ENCODE measurements at places on chromosomes 12 and 14. TPM values are rescaled to one million over a fixed set of nuclear protein-coding genes. Genes with fewer than 3 reads are reported as not detected.

- no peak for DNase-seq
- no peak overlapping the region for H3K27ac ChIP-seq
- H3K4me1 ChIP-seq = peaks cover 7% of the 10 kb centered on the region
- no peak overlapping the region for H3K4me3 ChIP-seq
These were observed 196.1 kb downstream of the TTC6 start for GRCh38 chr14:37791384-37792036.

- H3K27me3 ChIP-seq = no peaks in the 10 kb centered on the region
- DNase-seq = no peak
- H3K4me1 ChIP-seq = no peaks in the 10 kb centered on the region
- H3K36me3 ChIP-seq = no peaks in the 10 kb centered on the region
- no peak overlapping the region for H3K4me3 ChIP-seq
These were observed 880.3 kb upstream of the FOXG1 start for GRCh38 chr14:27886256-27886655.

- H3K4me1 ChIP-seq = no peaks in the 10 kb centered on the region
- no peak for DNase-seq
- no peaks in the 10 kb centered on the region for H3K36me3 ChIP-seq
- no peak overlapping the region for H3K27ac ChIP-seq
These were observed 646.2 kb upstream of the FOXG1 start for GRCh38 chr14:28120391-28120790.

- DNase-seq = no peak
- no peak overlapping the region for H3K4me3 ChIP-seq
- no peak overlapping the region for H3K27ac ChIP-seq
- H3K27me3 ChIP-seq = no peaks in the 10 kb centered on the region
- no peaks in the 10 kb centered on the region for H3K36me3 ChIP-seq
These were observed 41.4 kb downstream of the LRCOL1 start for GRCh38 chr12:132568826-132569480.

DNA sequence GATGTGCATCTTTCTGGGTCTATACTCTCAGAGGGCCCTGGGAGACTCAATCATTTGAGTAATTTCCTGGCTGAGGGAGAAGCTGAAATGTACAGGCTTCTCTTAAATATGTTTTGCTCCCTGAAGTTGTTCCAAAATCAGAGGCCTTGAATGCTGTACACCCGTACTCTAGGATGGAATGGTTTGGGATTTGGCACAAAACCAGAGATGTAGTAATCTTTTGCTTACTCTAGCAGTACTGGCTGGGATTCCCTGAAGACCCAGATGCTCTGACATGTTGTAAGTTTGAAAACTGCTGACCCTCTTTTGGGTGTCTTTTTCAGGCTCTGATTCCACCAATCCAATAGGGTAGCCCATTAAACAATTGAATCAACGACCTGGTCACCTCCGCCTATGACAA lies 10.4 kb downstream of the ACACB start:
- H3K36me3 ChIP-seq = no peaks in the 10 kb centered on the region

GRCh38 chr12:19922717-19923116 lies 445.6 kb upstream of the PDE3A start:
- no peaks in the 10 kb centered on the region for H3K36me3 ChIP-seq
- no peaks in the 10 kb centered on the region for H3K4me1 ChIP-seq
- DNase-seq = no peak
- no peaks in the 10 kb centered on the region for H3K27me3 ChIP-seq
- no peak overlapping the region for H3K4me3 ChIP-seq
- no peak overlapping the region for H3K27ac ChIP-seq

- H3K27ac ChIP-seq = peak overlapping the region; percentile 28
- peaks cover 6% of the 10 kb centered on the region for H3K27me3 ChIP-seq
- H3K36me3 ChIP-seq = no peaks in the 10 kb centered on the region
- peak overlapping the region; percentile 18 for H3K4me3 ChIP-seq
These were observed 905 bp downstream of the CISTR start for GRCh38 chr12:53750812-53751335.

DNA sequence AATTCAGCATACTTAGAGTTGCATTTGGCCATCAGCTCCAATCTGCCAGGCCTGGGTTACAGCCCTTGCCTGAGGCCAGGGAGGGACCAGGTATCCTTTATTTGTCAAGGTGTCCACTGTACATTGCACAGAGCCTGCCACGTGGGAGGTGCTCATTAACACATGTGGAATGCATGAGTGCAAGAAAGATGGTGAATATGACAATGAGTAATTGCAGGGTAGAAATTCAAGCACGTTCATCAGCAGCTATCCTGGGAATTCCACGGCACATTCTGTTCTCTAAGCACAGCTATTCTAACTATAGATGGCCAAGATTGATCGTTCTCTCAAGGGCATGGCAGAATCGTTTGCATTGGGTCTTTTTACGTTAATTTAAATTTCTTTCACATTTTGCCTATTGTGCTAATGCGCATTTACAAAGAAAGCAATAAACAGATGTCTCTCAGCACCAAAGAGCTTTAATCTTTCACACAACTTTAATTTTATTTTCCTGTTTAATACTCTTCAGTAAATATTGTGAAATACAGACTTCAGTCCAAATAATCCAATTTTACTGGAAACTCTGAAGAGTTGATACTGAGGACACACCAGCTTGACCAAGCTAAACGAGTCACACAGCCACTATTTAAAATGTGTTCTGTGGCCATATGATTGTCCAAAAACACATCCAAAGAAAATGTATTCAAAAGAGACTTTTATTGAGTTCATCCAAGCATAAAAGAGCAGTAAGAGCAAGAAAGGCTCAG lies 1025.7 kb upstream of the TMEM132C start:
- no peaks in the 10 kb centered on the region for H3K4me1 ChIP-seq
- no peak overlapping the region for H3K27ac ChIP-seq
- no peaks in the 10 kb centered on the region for H3K36me3 ChIP-seq

DNA sequence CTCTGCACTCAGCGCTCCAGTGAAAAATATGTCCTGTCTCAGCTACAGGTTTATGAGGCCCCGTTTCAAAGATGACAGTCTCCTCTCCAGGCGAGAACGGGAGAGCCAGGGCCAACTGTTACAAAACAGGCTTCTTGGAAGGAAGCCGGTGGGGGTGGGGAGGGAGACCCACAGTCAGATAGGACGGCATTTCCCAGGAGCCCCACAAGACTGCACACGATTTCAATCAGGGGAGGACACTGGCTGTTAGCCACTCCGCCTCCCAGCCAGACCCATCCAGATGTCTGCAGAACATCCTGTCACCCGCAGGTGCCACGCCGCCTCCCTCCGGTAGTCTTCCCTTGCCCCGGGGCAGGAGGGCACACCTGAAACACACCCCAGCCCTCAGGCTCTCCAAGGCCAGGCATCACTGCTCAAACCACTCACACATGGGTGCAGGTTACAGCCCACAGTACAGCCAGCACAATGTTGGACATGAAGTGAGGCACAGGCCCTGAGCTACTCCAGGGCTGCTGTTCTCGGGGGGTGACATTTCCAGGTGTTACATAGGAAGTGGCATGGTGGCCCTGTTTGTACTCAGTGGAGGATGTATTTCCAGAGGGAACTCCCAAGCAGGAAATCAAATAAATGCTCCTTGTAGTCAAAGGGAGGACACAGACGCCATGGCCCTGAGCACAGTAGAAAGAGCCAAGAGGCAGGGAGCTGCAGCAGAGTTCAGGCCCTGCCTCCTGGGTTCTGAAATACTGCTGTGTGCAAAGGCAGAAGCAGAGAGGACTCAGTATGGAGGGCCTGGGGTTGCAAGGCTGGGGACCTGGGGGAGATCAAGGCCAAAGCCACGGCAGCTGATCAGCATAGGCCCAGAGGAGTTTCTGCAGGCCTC lies 138.1 kb downstream of the BCL11B start:
- no peak overlapping the region for H3K27ac ChIP-seq
- H3K4me1 ChIP-seq = no peaks in the 10 kb centered on the region
- no peaks in the 10 kb centered on the region for H3K36me3 ChIP-seq
- H3K4me3 ChIP-seq = no peak overlapping the region
- no peaks in the 10 kb centered on the region for H3K27me3 ChIP-seq
- DNase-seq = no peak

DNA sequence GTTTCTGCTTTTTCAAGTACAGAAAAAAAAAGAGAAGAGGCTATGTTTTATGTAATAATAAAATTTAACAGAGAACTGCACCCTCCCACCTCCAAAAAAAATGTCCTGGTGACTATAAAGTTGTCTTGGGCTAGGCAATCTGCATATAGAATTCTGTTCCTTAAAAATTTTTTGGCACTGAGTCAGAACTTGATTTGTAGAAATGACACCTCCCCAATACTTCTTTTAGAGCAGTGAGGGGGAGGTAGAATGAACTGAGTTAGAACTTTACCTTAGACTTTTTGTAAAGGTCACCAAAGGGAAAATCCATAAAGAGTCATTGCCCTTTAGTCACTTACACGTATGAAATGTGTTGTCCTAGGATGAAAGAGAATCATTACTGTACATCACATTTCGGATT lies 80.0 kb downstream of the BTG1 start:
- peaks cover 65% of the 10 kb centered on the region for H3K4me1 ChIP-seq
- H3K4me3 ChIP-seq = no peak overlapping the region
- H3K27ac ChIP-seq = peak overlapping the region; percentile 82
- DNase-seq = no peak

- H3K27me3 ChIP-seq = no peaks in the 10 kb centered on the region
- H3K27ac ChIP-seq = no peak overlapping the region
- no peaks in the 10 kb centered on the region for H3K4me1 ChIP-seq
- no peak overlapping the region for H3K4me3 ChIP-seq
- no peak for DNase-seq
- H3K36me3 ChIP-seq = no peaks in the 10 kb centered on the region
These were observed 319.7 kb upstream of the LRIG3 start for GRCh38 chr12:59240048-59240447.

- H3K4me1 ChIP-seq = peaks cover 12% of the 10 kb centered on the region
- no peak overlapping the region for H3K4me3 ChIP-seq
These were observed 4.8 kb downstream of the TXNDC16 start for GRCh38 chr14:52547526-52547925.

GRCh38 chr12:127383281-127383680 lies 883.7 kb upstream of the TMEM132C start:
- H3K4me1 ChIP-seq = no peaks in the 10 kb centered on the region
- no peaks in the 10 kb centered on the region for H3K36me3 ChIP-seq
- H3K27ac ChIP-seq = no peak overlapping the region

- H3K4me3 ChIP-seq = no peak overlapping the region
- no peaks in the 10 kb centered on the region for H3K4me1 ChIP-seq
- no peak for DNase-seq
- H3K27ac ChIP-seq = no peak overlapping the region
- H3K27me3 ChIP-seq = no peaks in the 10 kb centered on the region
These were observed 120.2 kb downstream of the CRACR2A start for GRCh38 chr12:3632754-3633153.

GRCh38 chr12:5912437-5913334 lies 32.4 kb downstream of the ANO2 start:
- H3K36me3 ChIP-seq = no peaks in the 10 kb centered on the region
- DNase-seq = no peak

DNA sequence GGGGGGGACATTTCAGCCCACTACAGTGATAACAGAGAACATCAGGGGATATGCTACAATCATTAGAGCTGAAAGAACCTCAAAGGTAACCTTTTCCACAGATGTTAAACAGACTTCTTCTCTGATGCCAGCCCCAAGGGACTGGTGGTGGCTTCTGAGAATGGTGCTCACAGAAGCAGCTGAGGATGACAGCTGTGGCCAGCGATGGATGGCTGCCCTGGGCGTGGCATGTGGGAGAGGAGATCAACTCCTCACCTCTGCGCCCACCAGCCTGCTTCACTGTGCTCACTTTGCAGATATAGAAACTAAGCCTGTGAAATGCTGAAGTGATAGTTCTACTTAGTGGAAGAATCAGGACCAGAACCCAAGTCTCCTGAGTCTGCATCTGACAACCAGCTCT lies 33.0 kb downstream of the FOXN3 start:
- no peaks in the 10 kb centered on the region for H3K27me3 ChIP-seq
- H3K4me3 ChIP-seq = no peak overlapping the region
- H3K4me1 ChIP-seq = no peaks in the 10 kb centered on the region
- no peaks in the 10 kb centered on the region for H3K36me3 ChIP-seq
- no peak for DNase-seq
- H3K27ac ChIP-seq = no peak overlapping the region

DNA sequence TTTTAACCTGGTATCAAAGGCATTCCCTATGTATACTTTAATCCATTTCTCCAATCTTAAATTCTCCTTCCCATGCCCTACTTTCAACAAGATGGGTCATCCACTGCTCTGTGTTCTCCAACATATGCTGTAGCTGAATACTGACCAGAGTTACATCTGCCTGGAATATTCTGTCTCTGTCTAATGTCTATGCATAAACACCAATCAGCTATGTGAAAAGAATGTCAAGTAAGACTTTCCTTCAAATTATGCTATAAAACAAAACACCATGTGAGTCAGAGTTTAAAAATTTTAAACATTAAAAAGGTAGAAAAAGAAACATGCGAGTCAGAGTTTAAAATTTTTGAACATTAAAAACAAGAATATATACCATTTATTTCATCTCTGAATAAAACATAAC lies 19.3 kb downstream of the NT5DC3 start:
- H3K27me3 ChIP-seq = no peaks in the 10 kb centered on the region
- H3K4me3 ChIP-seq = no peak overlapping the region
- no peaks in the 10 kb centered on the region for H3K4me1 ChIP-seq
- no peak overlapping the region for H3K27ac ChIP-seq
- H3K36me3 ChIP-seq = no peaks in the 10 kb centered on the region

DNA sequence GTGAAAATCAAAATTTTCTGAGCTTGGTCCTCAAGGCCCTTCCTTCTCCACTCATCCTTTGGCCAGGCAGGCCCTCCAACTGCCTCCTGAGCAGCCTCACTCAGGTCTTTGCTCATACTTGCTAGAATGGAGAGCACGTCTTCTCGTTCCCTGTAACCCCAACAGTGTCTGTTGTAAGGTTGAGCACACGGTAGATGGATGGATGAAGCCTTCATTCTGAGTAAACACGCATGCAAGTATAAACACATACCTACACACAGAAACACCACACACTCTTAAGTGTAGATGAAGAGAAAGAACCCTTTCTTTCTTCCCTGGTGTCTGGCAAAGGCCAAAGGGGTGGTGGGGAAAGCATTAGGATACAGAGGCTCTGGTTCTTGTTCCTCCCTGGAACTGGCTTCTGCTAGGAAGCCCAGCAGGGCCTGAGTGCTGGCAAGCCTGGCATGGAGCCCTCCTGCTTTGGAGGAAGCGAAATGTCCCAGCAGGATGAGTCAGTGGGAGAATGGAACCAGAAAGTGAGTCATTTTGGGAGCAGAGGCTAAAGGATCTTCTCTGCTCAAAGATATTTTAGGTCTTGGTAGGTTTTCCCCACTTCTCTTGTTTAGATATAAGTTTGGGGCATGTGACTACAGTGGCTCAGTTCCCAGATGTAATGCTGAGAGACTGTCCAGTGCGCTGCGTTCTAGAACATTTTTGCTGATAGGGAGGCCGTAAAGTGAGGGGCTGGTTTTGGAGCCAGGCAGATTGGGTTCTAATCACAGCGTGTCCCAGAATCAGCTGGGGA lies 127.4 kb downstream of the CACNA1C start:
- no peak overlapping the region for H3K4me3 ChIP-seq
- H3K36me3 ChIP-seq = no peaks in the 10 kb centered on the region
- no peak overlapping the region for H3K27ac ChIP-seq
- no peaks in the 10 kb centered on the region for H3K4me1 ChIP-seq
- H3K27me3 ChIP-seq = no peaks in the 10 kb centered on the region

Gene TAS2R13
- polyA plus RNA-seq = not detected

Gene TSHR
- 0.28 TPM for polyA plus RNA-seq

Gene SOAT2
- 0.15 TPM for polyA plus RNA-seq

Gene TCL1A
- 0.09 TPM for polyA plus RNA-seq

Gene PLEK2
- polyA plus RNA-seq = 8.6 TPM

Gene ACOT6
- polyA plus RNA-seq = not detected

Gene RDH11
- polyA plus RNA-seq = 40.3 TPM

Gene ANKS1B
- polyA plus RNA-seq = 2.1 TPM

Gene CMKLR1
- polyA plus RNA-seq = 0.95 TPM

Gene BICD1
- 2.5 TPM for polyA plus RNA-seq

Gene EVL
- 68.4 TPM for polyA plus RNA-seq

Gene EXOC5
- 3.0 TPM for polyA plus RNA-seq

Gene KRT74
- not detected for polyA plus RNA-seq

Gene SMIM41
- polyA plus RNA-seq = not detected

Data from pancreas (tissue), 10 donors.